ENCODE measurements at places on chromosomes 5 and 9.

GRCh38 chr9:69058101-69058500 lies 22.5 kb downstream of the FXN start:
- no peak for DNase-seq

DNA sequence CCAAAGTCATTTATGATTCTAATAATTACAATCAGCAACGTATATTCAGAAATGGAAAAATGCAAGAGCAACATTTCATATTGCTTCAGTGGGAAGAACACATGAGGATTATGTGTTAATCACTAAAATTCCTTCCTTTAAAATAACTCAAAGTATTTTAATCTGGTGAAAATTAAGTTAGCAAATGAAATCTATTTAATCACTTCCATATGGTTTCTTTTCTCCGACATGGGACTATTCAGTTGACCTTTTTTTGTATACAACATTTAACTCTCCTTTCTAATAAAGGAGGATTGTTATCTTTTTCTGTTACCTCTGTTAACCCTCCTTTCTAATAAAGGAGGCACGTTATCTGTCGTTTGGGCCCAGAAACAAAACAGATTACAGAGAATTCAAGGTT lies 59.9 kb downstream of the HOMER1 start:
- DNase-seq = no peak

GRCh38 chr5:22896152-22896551 lies 43.0 kb upstream of the CDH12 start:
- DNase-seq = no peak

DNA sequence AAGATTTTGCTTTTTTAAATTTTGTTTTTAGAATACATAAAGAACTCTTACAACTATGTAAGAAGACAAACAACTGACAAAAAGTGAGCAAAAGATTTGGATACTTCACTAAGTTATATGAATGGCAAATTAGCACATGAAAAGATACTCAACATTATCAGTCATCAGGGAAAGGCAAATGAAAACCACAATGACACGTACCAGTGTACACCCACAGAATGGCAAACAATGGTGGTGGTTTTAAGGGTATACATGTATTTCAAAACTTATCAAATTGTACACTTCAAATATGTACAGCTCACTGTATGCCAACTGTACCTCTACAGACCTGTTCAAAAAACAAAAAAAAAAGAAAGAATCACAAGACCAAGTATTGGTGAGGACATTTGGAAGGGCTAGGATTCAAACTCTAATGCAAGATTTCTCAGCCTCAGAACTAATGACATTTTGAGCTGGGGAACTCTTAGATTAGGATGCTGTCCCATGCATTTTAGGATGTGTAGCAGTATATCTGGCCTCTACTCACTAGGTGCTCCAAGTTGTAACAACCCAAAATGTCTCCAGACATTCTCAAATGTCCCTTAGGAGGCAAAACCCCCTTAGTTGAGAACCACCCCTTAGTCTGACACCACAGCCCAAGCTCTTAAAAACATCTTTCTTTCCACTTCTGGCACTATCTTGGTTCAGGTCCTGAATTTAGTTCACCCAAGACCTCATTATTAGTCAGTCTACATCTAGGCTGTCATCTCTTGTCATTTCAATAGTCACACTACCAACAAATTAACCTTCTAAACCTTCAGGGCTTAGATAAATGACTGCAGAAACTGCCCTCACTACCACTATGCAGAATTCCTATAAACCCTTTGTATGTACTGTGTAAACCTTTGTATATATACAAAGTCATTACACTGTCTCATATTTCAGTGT lies 9.7 kb downstream of the SCAI start:
- no peak for DNase-seq

DNA sequence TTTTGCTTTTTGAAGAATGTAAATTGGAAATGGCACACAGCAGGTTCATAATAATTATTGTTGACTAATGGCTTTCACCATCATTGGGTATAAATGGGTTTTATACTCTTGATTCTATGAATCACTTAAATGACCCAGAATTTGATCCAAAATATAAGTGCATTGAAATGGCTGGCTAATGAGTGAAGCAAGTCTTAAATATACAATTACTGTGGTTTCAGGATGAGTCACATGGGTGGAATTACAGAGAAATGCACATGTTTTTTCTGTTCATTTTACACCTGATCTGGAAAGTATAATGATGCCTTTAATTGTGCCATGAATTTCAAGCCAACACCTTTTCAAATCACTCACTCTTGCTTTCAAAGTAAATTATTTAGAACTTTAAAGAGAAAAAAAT lies 380.8 kb upstream of the CD180 start:
- no peak for DNase-seq

- no peak for DNase-seq
Measured at GRCh38 chr5:97906135-97906534, 723.1 kb upstream of the RIOK2 start.

DNA sequence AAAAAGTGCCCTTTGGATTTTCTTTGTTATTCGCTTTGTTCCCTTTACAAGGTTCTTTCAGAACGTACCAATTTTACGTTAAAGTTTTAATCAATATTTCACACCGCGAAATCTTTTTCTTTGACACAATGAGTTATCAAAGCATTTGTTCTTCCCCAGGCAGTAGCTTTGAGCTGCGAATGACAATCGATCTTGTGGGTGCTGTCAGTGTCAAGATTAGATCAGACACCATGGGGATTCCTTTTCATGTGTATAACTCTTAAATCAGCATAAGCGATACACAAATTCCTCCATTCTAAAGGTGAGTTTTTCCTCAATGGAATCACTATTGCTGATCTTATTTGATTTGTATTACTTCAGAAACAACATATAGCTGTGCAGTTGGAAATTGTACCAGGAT lies 145.5 kb downstream of the ST8SIA4 start:
- DNase-seq = no peak

GRCh38 chr9:96253059-96253696 lies 48.8 kb downstream of the HSD17B3 start:
- no peak for DNase-seq

GRCh38 chr5:135543485-135544304 lies 7.9 kb upstream of the NEUROG1 start:
- no peak for DNase-seq

DNA sequence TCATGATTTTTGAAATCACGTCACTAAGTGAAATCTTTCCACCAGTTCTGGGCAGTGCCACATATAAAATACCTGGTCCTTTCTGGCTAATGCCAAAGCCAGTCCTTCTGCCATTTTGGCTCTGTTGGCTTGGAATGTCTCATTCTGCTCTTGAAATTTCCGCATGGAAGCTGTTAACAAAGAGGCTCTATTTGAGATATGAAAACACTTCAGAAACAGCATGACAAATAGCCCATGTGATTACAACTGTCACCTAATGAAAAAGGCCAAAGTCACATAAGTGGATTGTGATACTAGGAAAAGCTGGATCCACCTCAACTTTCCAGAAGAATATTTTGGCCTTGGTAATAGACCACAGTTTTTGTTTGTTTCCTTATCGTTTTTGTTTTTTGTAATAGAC lies 12.8 kb downstream of the GOLGA1 start:
- DNase-seq = no peak

- no peak for DNase-seq
Measured at GRCh38 chr5:58410441-58410840, 49.4 kb downstream of the PLK2 start.

- DNase-seq = no peak
Measured at GRCh38 chr5:55052383-55052931, 28.4 kb downstream of the GZMK start.

DNA sequence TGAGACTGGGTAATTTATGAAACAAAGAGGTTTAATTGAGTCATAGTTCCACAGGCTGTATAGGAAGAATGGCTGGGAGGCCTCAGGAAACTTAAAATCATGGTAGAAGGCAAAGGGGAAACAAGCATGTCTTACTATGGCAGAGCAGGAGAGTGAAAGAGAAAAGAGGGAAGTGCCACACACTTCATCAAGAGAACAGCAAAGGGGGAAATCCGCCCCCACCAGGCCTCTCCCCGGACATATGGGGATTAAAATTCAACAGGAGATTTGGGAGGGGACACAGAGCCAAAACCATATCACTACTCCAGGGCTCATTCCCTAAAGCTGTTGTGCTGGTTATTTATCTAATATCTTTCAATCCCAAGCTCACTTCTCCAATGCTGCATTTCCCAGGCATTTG lies 50.2 kb upstream of the NR3C1 start:
- no peak for DNase-seq

DNA sequence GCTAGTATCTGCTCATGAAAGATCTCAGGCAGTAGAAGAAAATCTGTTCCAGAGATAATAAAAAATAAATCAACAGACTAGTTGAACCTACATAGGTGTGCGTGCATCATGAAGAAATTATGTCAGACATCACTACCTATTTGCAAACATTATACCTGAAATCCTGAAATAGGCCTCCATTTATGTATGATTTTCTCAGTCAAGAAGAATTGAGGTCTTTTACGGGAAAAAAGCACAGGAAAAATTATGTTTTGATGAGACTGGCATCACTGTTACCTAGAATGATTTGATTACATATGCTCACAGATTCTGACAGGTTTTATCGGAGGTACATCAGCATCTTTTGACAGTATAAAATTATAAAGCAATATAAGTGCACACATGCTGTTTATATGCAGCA lies 1570.5 kb upstream of the NUDT12 start:
- DNase-seq = no peak

GRCh38 chr5:153080940-153081339 lies 409.5 kb upstream of the GRIA1 start:
- DNase-seq = no peak

GRCh38 chr9:34984049-34984448 lies 5.5 kb upstream of the DNAJB5 start:
- DNase-seq = no peak

DNA sequence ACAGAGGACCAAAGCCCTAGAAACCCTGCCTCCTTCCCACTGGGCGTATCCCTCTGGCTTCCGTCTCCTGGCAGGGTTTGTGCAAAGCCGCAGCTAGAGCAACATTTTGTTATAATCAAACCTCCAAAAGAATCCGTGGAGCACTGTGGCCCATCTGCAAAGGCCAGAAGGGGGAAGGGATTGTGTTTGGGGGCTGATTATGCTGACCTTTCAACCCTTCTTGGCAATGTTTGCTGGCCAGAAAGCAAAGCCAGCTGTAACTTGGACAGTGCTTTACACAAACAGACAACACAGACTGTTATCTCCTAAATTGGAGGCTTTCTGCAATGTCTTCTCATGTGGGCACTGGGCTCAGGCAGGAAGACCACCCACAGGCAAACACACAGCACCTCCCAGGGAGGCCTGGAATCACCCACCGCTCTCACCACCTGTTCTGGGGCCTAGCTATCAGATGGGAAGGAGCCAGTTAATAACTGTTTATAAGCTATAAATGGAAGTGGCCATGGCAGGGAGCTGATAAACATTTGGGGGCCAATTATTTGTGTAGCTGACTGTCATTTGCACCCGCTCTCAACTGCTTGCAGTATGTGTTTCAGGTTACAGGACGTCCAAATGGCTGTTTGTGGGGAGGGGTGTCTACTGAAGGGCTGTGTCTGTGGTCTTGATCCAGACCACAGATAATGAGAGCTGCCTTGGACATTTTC lies 121.6 kb upstream of the ERCC6L2 start:
- no peak for DNase-seq

DNA sequence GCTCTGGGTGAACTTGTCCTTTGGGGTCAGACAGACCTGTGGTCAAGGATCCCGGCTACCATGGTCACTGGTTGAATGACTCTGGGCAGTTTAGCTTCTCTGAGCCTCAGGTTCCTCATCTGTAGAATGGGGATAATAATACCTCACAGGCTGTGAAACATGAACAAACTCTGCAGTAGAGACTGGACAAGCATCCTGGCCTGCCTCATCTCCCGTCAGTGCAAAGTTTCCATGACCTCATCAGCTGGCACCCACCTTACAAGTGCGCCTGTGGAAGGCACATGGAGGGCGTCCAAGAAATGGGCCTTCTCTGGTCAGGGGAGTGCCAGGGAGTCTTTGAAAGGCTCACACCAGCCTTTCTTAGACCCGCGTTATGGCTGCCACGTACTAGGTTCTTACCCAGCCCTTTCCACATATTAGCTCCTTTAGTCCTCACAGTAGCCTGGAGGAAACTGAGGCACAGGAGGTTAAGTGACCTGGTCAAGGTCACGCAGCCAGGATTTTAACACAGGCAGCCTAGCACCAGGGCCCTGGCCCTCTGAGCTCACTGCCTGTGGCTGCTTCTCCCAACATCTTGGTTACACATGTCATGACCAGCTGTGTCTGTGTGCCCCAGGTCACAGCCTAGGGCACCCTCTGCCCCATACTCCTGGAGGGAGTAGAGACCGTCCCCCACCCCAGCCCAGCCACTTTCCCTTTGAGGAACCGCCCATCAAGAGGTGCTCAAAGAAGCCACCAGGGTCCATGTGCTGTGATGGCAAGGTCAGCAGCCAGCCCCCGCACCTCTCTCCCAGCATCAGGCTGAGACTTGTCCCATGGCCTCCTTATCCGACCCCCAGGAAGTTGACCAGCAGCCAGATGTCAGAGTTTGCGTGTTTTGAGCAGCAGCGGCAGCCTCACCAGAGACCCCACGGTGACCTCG lies 39.4 kb upstream of the RPL26L1 start:
- DNase-seq = no peak

- no peak for DNase-seq
Measured at GRCh38 chr5:103480246-103480645, 82.3 kb downstream of the NUDT12 start.

DNA sequence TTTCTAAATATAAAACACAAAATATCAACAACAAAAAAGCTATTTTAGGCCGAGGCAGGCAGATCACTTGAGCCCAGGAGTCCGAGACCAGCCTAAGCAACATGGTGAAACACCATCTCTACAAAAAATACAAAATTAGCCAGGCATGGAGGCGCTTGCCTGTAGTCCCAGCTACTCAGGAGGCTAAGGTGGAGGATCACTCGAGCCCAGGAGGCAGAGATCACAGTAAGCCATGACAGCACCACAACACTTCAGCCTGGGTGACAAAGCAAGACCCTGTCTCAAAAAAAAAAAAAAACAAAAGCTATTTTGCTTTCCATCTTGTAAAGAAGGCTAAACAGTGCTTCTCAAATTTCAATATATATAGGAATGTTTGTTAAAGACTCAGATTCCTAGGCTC lies 11.3 kb downstream of the C5orf15 start:
- no peak for DNase-seq

DNA sequence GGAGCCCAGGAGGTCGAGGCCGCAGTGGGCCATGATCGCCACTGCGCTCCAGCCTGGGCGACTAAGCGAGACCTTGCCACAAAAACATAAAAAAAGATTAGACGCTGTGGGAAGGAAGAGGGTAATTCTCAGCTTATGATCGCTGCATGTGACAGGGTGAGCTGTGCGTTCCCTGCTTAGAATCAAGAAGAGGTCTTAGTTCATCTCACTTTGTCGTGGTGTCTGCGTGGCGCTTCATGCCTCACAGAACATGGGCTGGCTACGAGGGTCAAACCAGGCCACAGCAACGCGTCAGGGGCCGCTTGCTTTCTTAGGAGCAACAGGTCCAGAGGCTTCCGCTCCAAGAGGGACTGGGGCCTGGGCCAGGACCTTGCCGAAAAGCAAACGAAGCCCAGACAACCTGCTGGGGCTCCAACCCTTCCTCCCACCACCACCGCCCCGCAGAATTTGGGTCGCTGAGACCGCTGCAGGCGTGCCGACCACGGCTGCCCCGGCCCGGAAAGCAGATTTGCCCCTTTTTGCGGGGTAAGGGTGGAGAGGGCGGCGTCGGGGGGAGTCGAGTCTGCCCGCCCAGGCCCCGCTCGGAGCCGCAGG lies 10.0 kb upstream of the GRIN1 start:
- DNase-seq = no peak

GRCh38 chr5:62780888-62781287 lies 202.3 kb downstream of the LRRC70 start:
- DNase-seq = no peak

- no peak for DNase-seq
Measured at GRCh38 chr5:142544946-142545649, 140.8 kb downstream of the FGF1 start.

- DNase-seq = no peak
Measured at GRCh38 chr9:81656871-81657337, 32.4 kb downstream of the TLE1 start.
